GM04504 (cell line): ENCODE measurements at places on chromosomes 11 and 22.

DNA sequence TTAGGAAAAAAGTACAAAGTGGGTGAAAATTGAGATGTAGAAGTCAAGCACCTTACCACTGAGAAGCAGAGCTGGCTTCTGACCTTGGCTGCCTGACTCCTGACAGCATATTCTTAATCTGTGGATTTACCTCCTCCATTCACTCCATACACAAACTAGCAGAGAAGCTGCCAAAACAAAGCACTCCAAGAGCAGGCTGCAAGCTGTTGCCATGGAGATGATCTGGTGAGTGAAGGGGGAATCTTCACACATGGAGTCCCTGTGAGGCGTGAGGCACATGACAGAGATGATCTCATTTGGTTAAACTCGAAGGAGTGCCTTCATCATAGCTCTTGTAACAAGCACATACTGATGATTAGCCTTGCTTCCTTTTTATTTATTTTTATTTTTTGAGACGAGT, 16.1 kb downstream of the COMMD9 start:
- DNase-seq, result no peak

- DNase-seq, result no peak
Observed at GRCh38 chr11:19279451-19279850, 38.7 kb upstream of the E2F8 start.

- peak; percentile 5 for DNase-seq
Observed at GRCh38 chr11:84905411-84905810, 721.7 kb downstream of the DLG2 start.

- DNase-seq, result no peak
Observed at GRCh38 chr11:96237766-96238266, 105.2 kb downstream of the MAML2 start.

DNA sequence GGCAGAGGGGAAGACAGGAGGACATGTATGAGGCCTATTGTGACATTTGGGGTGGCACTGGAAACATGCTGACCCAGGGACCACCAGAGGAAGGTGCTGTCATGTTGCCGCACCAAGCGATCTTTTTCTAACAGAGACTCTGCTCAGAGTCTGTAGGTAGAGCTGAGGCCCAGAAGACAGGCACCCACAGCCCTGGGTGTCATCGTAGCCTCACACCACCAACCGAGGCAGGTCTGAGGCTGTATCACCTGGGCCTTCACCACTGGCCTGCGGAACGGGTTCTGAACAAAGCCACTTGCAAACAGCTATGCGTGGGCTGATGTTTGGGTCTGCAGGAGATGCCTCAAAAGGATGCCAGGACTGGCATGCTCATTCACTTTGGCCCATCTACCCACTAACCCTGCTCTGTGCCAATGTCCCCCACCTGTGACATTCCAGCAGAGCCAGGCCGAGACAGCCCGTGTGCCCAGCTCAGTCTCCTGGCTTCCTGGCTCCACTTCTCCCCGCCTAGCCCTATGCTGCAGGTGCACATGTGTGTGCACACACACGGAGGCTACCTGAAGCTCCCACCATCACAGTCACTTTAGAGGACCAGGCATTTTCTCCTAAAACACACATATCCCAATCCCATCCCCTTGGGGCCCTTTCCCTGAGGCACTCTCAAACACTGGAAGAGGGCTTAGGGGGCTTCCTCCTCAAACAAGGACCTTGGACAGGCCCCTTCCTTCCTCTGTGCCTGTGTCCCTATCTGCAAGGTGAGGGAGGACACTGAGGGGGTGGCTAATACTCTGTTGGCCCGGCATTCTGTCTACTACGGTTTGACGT, 3.6 kb downstream of the TRIM29 start:
- DNase-seq, result no peak

DNA sequence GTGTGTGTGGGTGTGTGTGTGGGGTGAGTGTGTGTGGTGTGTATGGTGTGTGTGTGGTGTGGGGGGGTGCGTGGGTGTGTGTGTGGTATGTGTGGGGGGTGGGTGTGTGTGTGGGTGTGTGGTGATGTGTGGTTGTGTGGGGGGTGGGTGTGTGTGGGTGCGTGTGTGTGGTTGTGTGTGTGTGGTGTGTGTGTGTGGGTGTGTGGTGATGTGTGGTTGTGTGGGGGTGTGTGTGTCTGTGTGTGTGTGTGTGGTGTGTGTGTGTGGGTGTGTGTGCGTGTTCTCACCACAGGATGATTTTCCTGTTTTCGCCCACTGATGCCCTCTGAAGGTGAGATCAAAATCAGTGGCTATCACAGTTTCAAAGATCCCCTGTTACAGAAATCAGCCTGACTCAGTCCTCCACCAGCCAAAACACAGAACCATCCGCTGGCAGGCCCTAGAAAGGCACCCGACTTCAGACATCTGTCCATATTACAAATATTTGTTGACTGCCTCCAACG, 24.7 kb downstream of the CPT1A start:
- no peak for DNase-seq

GRCh38 chr11:69647761-69648497, 7.0 kb downstream of the CCND1 start:
- DNase-seq, result no peak

- no peak for DNase-seq
Observed at GRCh38 chr11:60970369-60970774, 1.1 kb upstream of the CD6 start.

DNA sequence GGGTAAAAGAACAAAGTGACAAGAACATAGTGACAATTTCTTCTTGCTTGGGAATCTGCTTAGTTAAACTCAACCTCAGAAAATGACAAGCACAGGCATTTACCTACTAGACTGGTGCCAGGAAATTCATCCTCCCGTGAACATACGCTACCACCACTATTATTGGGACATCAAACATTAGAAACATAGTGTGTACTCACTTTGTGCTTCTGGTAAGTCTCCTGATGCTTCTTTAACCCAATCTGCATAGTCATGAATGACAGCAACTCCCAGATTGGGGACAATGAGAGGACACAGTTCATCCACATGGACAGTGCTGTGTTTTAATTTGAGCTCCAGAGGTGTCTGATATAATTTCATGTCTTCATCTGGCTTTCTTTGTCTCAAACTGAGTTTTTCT, 29.2 kb upstream of the CHRNA10 start:
- DNase-seq, result no peak

- DNase-seq, result no peak
Observed at GRCh38 chr11:15901790-15902189, 454.6 kb downstream of the SOX6 start.

DNA sequence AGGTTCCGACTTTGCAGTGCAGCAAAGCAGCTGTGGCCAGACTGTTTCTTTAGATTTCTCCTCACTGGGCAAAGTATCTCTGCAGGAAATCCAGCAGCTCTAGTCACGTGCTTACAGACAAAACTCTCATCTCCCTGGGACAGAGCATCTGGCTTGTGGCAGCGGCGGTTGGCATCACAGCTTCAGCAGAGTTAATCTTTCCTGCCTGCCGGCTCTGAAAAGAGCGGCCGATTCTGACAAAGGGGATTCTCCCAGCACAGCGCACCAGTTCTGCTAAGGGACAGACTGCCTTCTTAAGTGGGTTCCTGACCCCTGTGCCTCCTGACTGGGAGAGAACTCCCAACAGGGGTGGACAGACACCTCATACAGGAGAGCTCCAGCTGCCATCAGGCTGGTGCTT, 1357.3 kb upstream of the TENM4 start:
- DNase-seq, result no peak

GRCh38 chr22:27985323-27986275, 66.5 kb upstream of the PITPNB start:
- DNase-seq, result no peak

DNA sequence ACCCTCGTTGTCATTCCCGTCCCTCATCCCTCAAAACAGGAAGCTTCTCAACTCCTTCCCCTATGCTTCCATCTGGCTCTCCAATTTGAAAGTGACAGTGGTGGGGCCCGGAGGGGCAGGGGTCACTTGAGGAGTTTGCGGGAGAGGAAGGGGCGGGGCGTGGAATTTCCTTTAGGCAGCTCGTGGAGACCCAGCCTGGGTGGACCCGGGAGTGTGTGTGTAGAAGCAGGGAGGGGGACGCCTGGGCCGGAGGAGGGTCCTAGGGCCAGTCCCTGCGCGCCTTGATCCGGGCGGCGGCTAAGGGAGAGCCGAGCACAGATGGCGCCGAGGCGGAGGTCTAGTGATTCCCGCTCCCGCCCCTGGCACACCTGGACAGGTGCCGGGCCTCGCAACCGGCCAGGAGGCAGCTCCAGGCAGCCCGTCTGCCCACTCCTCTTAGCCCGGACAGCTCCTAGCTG, 7.8 kb upstream of the PAX6 start:
- no peak for DNase-seq

GRCh38 chr11:62713343-62713742, 5.9 kb downstream of the GNG3 start:
- no peak for DNase-seq

GRCh38 chr11:65549096-65549495, 9.1 kb downstream of the LTBP3 start:
- no peak for DNase-seq

GRCh38 chr11:46520971-46521745, 72.7 kb downstream of the AMBRA1 start:
- DNase-seq, result peak; percentile 22

- DNase-seq, result no peak
Observed at GRCh38 chr11:69552951-69553350, 71.5 kb downstream of the LINC01488 start.

- DNase-seq, result no peak
Observed at GRCh38 chr11:75151346-75152047, 590 bp downstream of the SLCO2B1 start.

DNA sequence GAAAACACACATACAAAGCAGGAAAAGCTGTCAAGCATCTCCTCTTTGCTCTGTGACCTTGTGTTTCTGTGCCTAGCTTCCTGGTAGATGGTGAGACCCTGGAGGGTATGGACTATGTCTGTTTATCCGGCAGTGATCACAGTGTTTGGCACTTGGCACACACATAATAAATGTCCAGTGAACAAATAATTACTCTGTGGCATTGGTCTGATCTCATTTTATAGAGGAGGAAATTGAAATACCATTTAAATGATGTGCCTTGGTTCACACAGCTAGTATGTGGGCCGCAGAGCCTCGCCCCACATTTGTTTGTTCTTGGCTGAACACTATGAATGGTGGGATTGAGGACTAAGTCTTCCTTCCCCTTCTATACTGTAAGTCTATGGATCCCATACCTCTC, 104.7 kb upstream of the SPON1 start:
- DNase-seq, result no peak

DNA sequence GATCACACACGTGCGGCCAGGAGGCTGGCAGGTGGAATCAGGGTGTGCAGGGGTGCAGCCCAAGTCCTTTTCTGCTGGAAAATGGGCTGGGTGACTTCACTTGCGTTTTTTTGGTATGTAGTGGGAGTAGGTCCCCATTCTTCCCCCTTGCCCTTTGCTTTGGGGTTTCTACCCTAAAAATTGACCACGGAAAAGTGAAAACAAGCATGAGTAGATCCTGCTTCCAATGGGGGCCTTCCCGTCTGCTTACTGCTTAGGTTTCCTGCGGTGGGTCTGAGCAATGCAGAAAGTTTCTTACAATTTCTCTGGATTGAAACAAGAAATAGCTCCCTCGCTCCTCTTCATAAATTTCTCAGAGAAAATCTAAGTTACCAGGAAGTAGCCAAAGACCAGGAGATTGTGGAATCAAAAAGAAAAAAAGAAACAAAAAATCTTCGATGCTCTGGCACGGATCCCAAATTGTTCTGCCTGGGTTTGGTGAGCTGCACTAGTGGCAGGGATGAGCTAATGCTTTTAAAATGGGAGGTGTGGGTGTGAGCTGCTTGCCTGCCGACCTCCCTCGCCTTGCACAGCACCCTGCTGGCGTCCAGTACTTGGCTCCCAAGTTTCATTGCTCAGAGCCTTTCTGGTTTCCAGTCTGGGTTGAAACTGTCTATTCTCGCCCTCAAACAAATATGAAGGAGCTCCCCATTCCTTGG, 2.4 kb downstream of the TIMP3 start:
- no peak for DNase-seq

GRCh38 chr11:65486570-65487466, 12.0 kb upstream of the MALAT1 start:
- no peak for DNase-seq

- DNase-seq, result no peak
Observed at GRCh38 chr22:33000342-33001280, 57.6 kb downstream of the SYN3 start.

GRCh38 chr11:117816151-117816741, 8.3 kb downstream of the FXYD2 start:
- no peak for DNase-seq

- peak; percentile 82 for DNase-seq
Observed at GRCh38 chr11:62025487-62026105, 58.2 kb upstream of the FTH1 start.

DNA sequence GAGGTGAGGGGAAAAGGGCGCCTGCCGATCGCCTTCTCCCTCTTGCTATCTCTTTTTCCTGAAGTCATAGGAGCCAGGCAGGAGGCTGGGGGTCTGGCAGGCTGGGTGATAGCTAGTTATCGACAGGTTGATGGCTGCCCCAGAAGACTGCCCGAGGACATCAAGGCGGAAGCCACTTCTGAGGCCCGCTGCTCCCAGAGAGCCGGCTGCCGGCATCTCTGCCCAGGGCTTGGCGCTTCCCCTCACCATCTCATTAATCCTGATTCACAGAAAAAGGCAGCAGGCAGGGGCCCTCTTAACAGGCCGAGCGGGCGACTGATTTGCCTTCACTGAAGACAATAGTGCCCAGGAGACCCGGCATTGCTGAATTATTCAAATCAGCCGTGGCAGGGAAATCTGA, 124.2 kb downstream of the MIAT start:
- no peak for DNase-seq

- no peak for DNase-seq
Observed at GRCh38 chr11:66322732-66323427, 6.0 kb upstream of the CD248 start.

- no peak for DNase-seq
Observed at GRCh38 chr11:121393855-121394254, 58.3 kb upstream of the SORL1 start.

- no peak for DNase-seq
Observed at GRCh38 chr22:42324990-42325710, 54.7 kb upstream of the TCF20 start.

DNA sequence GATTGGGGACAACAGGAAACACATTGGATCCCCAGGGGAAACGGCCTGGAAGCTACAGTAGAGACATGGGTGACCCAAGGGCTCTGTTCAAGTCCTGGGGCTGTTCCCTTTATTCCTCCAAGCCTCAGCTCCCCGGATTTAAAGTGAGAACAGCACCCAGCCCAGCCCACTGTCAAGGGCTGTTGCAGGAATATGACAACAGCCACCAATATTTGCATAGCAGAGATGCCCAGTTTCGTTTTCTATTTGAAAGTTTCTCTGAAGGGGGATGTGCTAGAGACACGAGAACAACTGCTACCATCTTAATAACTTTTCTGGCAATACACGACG, 81.1 kb upstream of the WNT7B start:
- DNase-seq, result no peak

DNA sequence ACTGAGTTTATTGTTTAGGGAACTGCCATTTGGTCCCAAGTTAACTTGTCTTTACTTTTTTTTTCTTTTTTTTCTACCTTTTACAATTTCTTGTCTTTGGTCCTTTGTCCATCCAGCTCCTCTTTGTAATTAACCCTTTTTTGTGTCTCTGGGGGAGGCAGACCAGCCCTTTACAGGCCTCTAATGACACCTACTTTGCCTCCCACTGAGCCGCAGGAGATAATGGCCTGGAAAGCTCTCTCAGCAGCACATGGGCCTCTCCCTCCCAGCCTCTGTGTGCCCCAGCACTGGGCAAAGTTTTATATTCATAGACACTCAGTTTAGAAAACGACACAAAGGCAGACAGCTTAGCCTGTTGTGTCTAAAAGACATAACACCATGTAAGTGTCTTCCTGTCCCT, 480.4 kb downstream of the SOX6 start:
- no peak for DNase-seq

- DNase-seq, result no peak
Observed at GRCh38 chr11:83956119-83956697, 670.0 kb upstream of the CCDC90B start.
